Cortex of kidney (tissue), 1 donor: ENCODE measurements at places on chromosomes 4 and X.

- no peak for DNase-seq
Observed at GRCh38 chrX:38552721-38553120, 8.6 kb upstream of the TSPAN7 start.

GRCh38 chr4:52996261-52997131, 134.4 kb downstream of the RASL11B start:
- no peak for DNase-seq

- no peak for DNase-seq
Observed at GRCh38 chr4:101037938-101038413, 309.4 kb downstream of the PPP3CA start.

GRCh38 chrX:72052415-72053090, 79.2 kb downstream of the RTL5 start:
- DNase-seq: no peak

GRCh38 chrX:47629419-47630200, at the start of gene CFP:
Gene CFP, minus strand, starts transcription at chrX:47629930. Its CDS starts 86 bp downstream, at chrX:47629844.
- no peak for DNase-seq

GRCh38 chr4:88737307-88737941, 39.8 kb upstream of the NAP1L5 start:
- DNase-seq: no peak

- DNase-seq: no peak
Observed at GRCh38 chr4:3046162-3046561, 28.2 kb downstream of the HTT-AS start.

GRCh38 chrX:106170318-106170717, 2.2 kb downstream of the PWWP3B start:
- DNase-seq: no peak

GRCh38 chr4:38135201-38135600, 175.0 kb downstream of the PTTG2 start:
- no peak for DNase-seq

DNA sequence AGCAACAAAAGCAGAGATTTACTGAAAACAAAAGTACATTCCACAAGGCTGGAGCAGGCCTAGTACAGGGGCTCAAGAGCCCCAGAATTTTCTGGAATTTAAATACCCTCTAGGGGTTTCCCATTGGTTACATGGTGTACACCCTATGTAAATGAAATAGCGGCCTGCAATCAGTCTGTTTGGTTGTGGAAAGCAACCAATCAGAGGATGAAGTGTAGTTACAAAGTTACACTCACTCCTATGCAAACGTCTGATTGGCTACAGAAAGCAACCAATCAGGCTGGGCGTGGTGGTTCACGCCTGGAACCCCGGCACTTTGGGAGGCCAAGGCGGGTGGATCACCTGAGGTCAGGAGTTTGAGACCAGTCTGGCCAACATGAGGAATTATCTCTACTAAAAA, 13.8 kb upstream of the TXLNG start:
- DNase-seq: no peak

- no peak for DNase-seq
Observed at GRCh38 chr4:105709081-105709450, 482 bp downstream of the GSTCD start.

DNA sequence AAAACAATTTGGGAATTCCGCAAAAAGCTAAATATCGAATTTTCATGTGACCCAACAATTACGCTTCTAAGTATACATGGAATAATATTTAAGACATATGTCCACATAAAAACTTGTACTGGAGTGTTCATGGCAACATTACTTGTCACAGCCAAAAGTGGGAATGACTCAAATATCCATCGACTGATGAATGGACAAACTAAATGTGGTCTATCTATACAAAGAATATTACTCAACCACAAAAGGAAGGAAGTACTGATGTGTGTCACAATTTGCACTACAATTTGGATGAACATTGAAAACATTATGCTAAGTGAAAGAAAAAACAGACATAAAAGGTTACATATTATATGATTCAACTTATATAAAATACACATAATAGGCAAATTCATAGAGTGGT, 71.9 kb downstream of the AFF2 start:
- no peak for DNase-seq

DNA sequence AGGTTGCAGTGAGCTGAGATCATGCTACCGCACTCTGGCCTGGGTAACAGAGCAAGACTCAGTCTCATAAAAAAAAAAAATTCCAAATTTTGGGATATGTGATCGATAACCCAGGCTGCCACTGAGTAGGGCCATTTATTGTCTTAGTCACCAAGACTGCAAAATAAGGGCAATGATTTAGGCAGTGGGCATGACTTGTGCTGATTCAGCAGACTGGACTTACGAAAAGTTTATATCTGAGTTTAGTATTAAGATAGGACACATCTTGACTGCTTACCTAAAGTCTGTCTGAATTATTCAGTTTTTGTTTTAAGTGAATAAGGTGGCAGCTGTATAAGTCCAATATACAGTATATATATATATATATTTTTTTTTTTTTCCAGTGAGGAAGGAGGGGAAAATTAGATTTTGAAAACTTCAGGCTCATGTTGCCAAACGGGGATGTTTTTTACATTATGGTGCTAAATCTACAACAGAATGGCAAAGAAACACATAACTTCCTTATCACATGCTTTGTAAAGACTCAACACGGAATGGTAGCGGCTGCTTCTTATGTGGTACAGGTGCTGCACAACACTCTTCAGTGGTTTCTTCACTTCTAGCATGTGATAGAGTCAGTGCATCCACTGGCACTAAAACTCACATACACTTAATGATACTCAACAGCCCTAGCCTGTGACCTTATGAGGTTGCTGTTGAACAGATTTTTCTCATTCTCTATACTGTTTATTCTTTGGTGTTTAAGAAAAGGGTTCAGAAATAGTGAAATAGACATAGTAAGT, 6.5 kb downstream of the TEX13D start:
- no peak for DNase-seq
